ENCODE measurements at places on chromosomes 1 and 21.

GRCh38 chr21:34885626-34886239 is 163.4 kb downstream of the RUNX1 start:
- no peak for DNase-seq

GRCh38 chr1:168693197-168693871 is 35.7 kb downstream of the DPT start:
- no peak for DNase-seq

GRCh38 chr1:11134898-11135266 is 35.2 kb upstream of the EXOSC10 start:
- no peak for DNase-seq

GRCh38 chr1:221708076-221708571 is 33.8 kb downstream of the DUSP10 start:
- DNase-seq: no peak

- no peak for DNase-seq
Observed at GRCh38 chr1:45009956-45010854, 919 bp downstream of the HECTD3 start.

- DNase-seq: no peak
Observed at GRCh38 chr21:26800001-26800400, 45.2 kb downstream of the ADAMTS1 start.

Measured in C1 segment of cervical spinal cord (tissue), 14 donors.